Suprapubic skin (tissue), 4 donors: ENCODE measurements at places on chromosomes 11 and 22.
A peak's percentile ranks its signal among the peaks of the same experiment; 100 is the strongest.

GRCh38 chr11:64086258-64087123, 50.8 kb downstream of the FLRT1 start:
- DNase-seq, result no peak

DNA sequence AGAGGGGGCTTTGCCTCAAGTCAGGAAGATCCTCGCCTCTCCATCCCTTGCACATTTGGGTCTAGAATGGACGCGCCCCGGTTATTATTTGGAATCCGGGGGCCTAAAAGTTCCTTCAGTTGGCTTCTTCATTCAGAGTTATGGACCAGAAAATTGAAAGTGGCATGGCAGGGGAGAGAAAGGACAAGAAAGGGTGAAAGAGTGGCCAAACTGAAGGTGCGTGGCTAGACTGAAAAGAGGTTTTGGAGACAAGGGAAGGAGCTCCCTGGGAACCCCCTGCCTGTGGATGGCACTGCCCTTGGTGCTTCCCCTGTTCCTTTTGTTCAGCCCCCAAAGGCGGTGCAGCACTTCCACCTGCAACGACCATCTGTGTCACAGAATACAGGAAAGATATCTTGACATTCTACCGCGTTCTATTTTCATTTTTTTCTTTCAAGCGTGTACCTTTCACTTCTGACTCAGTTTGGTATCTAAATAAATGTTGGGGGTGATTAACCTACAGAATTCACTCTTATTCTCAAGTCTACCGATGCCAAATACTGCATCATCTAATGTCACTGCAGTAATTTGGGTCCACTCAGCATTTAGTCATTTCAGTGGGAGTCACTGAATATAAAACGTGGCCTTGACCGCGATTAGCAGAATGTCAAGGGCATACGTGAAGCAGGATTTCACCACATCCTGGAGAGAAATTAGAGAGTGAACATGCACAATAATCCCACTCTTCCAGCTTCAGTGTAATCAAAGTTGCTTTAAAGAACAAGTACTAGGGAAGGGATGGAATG, 88.1 kb upstream of the ARHGAP32 start:
- DNase-seq, result no peak

DNA sequence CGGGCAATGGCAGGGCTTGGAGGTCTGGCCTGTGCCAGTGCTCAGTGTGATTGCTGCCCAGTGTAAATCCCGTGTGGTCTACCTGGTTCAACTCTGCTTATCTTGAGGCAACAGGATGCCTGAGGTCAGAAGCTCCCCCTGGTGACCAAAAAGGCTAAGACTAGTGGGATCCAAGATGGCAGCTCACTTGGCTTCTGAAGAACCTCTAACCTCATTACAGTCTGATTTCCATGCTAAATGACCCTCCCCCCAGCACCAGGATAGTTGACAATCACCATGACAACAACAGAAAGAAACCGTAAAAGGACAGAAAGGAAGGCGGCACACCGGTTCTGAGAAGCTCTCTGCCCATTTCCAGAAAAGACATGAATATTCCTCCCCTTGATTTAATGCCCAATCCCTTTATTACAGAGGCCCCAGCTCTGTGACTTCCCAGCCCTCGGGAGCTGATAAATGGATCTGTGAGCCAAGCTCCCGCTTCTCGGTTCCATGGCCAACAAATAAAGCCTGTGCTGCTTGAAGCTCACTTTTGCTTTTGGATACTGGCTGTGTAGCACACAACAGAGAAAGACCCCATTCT, 398.4 kb downstream of the CTTN start:
- no peak for DNase-seq

- peak; percentile 71 for DNase-seq
Measured at GRCh38 chr22:46915950-46916730, 153.7 kb downstream of the TBC1D22A start.
